IMR-90 (cell line): ENCODE measurements at places on chromosomes 12 and 14. TPM values are rescaled to one million over a fixed set of nuclear protein-coding genes. Genes with fewer than 3 reads are reported as not detected.

FOXG1 gene
- not detected in 2 replicates for total RNA-seq

ZNF385A gene
- total RNA-seq = 0.28 and 0.36 TPM in 2 replicates

- DNase-seq = no peak
- H3K36me3 ChIP-seq = no peaks in the 10 kb centered on the region
- H3K4me1 ChIP-seq = no peaks in the 10 kb centered on the region
- no peak overlapping the region for H3K4me3 ChIP-seq
- H3K27me3 ChIP-seq = no peaks in the 10 kb centered on the region
These were observed 30.2 kb upstream of the NPAS3 start for GRCh38 chr14:32908196-32909084.

DNA sequence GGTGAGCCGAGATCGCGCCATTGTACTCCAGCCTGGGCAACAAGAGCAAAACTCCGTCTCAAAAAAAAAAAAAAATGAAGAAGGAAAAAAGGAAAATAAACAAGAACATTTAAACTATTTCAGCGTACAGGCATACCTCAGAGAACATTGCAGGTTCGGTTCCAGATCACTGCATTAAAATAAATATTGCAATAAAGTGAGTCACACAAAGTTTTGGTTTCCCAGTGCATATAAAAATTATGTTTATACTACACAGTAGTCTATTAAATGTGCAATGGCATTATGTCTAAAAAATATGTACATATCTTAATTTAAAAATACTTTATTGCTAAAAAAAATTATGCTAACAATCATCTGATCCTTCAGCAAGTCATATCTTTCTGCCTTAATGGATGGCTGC lies 53.5 kb upstream of the PLEKHG6 start:
- H3K4me1 ChIP-seq = no peaks in the 10 kb centered on the region
- DNase-seq = no peak
- peaks cover 2% of the 10 kb centered on the region for H3K27me3 ChIP-seq
- no peaks in the 10 kb centered on the region for H3K36me3 ChIP-seq

DNA sequence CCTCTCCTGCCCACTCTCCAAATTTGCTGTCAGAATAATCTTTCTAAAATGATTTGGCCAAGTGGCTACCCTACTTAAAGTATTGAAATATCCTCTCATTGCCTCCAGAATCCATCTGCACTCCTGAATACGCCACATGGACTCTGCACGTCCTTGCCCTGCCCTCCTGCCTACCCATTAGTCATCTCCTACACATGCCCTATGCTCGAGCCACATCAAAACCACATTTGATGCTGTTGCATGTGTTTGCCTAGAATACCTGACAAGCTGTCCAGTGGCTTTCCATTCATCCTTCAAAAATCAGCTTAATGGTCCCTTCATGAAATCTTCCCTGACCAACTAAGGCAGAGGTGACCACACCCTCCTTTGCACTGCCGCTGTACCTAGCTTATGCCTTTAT lies 17.0 kb downstream of the VCPKMT start:
- H3K4me3 ChIP-seq = no peak overlapping the region
- 0 out of 2 replicates have a peak, but pooled peaks cover 2% of the 10 kb centered on the region for H3K4me1 ChIP-seq
- no peaks in the 10 kb centered on the region for H3K27me3 ChIP-seq
- DNase-seq = no peak
